ENCODE measurements at places on chromosomes 16 and 17. TPM values are rescaled to one million over a fixed set of nuclear protein-coding genes. Genes with fewer than 3 reads are reported as not detected.

PRRT2 gene
- total RNA-seq, result 1.3 TPM

CTRB2 gene
- not detected for total RNA-seq

KIF18B gene
- 42.8 TPM for total RNA-seq

ABHD15 gene
- 18.5 TPM for total RNA-seq

DNA sequence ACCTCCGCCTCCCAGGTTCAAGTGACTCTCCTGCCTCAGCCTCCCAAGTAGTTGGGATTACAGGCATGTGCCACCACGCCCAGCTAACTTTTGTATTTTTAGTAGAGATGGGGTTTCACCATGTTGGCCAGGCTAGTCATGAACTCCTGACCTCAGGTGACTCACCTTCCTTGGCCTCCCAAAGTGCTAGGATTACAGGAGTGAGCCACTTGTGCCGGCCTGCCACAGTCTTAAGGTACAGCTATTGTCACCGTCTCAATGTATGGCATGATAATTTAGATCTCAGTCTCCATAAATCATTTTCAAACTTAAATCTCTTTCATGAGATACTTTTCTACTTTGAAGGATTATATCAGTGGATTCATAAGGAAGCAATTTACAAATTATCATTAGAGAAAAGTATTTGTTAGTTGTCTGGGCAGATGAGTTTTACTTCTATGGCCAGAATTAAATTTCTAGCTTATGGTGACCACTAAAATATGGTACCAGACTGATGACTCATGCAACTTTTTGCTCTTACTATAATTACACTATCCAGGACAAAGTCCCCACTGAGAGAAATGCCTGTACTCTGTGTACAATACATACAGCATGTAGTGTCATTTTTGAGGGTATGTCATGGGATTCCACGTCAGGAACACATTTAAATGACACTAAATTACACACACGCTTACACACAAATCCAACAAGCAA lies 1230.3 kb upstream of the GOT2 start:
- no peaks in the 10 kb centered on the region for H3K36me3 ChIP-seq
- H3K27ac ChIP-seq, result no peak overlapping the region
- H3K27me3 ChIP-seq, result no peaks in the 10 kb centered on the region
- DNase-seq, result no peak
- H3K4me1 ChIP-seq, result no peaks in the 10 kb centered on the region
- no peak overlapping the region for H3K4me3 ChIP-seq

DNA sequence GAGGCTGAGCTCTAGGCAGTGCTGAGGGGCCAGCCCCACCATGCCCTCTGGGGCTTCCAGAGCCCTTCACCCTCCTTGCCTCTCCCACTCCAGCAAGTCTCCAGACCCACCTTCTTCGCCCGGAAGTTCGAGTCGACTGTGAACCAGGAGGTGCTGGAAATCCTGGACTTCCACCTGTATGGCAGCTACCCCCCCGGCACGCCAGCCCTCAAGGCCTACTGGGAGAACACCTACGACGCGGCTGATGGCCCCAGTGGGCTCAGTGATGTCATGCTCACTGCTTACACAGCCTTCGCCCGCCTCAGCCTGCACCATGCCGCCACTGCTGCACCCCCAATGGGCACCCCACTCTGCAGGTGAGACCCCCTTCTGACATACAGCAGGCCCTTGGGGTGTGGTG lies 10.5 kb downstream of the XYLT2 start:
- no peaks in the 10 kb centered on the region for H3K27me3 ChIP-seq
- no peak overlapping the region for H3K4me3 ChIP-seq
- no peak overlapping the region for H3K27ac ChIP-seq
- no peak for DNase-seq
- peaks cover 11% of the 10 kb centered on the region for H3K36me3 ChIP-seq
